ENCODE measurements at places on chromosomes 7 and 10.
A peak's percentile ranks its signal among the peaks of the same experiment; 100 is the strongest.

- no peak for DNase-seq
These were observed 651 bp upstream of the SKAP2 start for GRCh38 chr7:26865094-26865388.

GRCh38 chr7:31070991-31071644 lies 19.0 kb downstream of the ADCYAP1R1 start:
- DNase-seq = no peak

GRCh38 chr7:13742126-13742525 lies 247.3 kb downstream of the ETV1 start:
- DNase-seq = peak; percentile 78

- DNase-seq = no peak
These were observed 579.8 kb upstream of the FOXK1 start for GRCh38 chr7:4102231-4102841.

DNA sequence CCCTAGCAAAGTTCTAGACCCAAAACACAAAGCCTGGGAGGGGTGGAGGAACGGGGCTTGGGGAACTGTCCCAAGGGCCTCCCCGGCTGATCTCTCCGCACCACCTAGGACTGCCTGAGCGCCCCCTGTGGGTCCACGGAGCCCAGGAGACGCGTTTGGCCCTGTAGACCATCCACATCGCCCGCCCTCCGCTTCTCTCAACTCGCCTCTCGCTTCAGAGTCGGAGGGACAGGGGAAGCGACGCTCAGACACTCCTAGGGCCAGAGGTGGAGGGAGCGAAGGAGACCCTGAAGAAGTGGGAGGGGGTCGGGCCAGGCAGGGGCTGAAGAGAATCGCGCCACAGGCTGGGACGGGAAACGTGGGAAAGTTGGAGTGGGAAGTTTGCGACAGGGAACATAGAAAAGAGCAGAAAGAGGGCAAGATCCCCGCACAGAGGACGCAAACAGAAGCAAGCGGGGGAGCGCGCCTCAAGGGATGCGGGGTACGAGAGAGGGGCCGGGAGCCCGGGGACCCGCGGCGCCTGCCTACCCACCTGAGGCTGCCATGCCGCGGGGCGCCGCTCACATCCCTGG lies 378 bp downstream of the PIK3AP1 start:
- DNase-seq = no peak

DNA sequence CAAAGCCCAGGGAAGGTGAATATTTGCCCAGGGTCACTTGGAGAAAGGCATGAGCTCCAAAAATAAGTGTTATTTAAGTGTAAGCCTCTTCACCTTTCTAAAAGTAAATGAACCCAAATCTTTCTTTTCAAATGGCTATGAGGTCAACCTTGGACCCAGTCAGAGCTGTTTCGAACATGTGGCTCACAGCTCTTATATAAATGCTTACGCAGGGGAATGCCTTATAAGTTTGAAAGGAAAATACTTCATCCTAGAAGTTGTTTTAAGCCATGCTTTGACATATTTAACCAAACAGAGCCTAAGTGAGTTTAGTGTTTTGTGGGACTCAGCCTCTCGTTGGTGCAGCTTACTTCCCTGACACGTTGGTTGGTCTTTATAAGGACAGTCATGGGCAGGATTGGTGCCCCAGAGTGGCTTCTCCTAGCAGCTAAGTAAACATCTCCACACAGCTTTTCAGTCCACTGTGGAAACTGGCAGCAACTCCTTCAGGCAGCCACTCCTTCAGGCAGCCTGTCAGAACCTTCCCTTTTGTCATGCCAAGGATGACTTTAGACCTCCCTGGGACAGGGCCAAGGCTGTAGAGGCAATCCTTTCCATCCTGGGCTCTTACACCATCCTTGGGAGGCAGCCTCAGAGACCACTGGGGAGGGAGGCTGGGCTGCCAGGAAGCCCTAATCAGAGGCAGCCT lies 43.6 kb downstream of the MINDY4 start:
- DNase-seq = no peak

GRCh38 chr7:84792231-84792893 lies 394.5 kb downstream of the SEMA3D start:
- no peak for DNase-seq

DNA sequence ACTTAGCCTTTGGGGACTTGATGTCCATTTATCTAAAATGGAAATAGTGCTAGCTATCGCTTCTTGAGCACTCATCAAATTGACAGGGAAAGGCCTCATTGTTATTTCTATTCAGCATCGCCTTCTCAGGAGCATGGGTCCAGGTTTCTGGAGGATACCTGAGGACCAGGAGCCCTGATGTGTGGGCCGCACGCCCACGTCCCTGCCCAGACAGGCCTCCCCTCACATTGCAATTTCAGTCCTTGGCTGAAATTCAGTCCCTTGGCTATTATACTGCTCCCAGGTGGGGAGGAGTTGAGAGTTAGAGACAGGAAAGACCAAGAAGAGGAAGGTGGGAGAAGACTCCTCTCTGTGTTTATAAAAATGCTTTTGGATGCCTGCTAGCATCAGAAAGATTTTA lies 38.9 kb downstream of the GPRIN2 start:
- DNase-seq = no peak

DNA sequence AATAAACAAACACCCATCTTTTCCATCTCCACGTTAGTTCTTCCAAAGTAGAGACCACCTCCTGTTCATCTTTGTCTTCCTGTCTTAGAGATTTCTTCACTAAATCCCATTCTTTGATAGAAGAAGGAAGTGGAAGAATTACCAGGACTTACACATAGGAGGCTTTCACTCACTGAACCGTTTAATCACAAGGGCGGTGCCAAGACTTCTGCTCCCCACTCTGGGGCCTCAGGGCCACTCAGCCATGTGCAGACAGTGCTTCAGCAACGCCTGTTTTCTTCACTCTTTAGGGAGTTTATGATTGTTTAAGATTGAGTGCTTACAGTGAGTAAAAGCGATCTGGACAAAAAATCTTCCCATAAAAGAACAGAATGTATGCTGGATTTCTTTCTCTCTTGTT lies 63.9 kb upstream of the SORCS3 start:
- no peak for DNase-seq

DNA sequence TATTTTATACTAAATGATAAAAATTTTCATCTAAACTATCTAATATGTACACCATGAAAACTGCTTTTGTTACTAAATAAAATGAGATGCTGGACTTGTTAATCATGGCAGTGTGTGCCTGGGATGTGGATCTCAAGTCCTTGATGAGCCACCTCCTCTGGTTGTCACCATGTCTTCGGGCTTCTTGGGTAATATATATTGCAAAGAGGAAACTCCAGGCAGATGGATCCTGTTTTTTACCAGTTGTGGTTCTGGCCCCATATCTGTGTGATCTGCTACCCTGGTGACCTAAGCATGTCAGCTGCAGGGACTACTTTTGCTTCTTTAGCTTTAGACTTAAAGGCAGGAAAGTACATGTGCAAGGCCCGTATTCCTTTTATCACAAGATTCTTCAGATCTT lies 46.2 kb downstream of the TMEM60 start:
- no peak for DNase-seq

- peak; percentile 35 for DNase-seq
These were observed 196.0 kb downstream of the RNLS start for GRCh38 chr10:88386821-88387773.

- no peak for DNase-seq
These were observed 30.3 kb upstream of the HSPB1 start for GRCh38 chr7:76272142-76272541.

- DNase-seq = no peak
These were observed 97.9 kb upstream of the IKZF1 start for GRCh38 chr7:50206453-50207250.

GRCh38 chr10:24988831-24989640 lies 26.9 kb downstream of the ENKUR start:
- no peak for DNase-seq

DNA sequence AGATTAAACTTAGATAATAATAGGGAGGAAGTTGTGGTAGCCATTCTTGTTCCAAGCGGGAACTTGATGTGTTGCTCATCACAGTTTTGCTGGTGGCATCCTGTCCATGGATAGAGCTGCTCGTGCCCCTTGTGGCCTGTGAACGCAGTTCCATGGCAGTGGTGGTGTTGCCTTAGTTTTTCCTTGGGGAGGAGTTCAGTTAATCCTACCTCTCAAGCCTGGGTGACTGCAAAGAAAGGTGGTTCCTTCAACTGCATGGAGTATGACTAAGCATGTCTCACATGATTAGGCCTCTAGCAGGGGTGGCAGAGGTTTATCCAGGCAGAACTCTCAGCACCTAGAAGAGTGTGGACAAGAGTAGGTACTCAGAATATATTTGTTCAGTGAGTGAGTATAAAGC lies 99.7 kb downstream of the MAPK8 start:
- no peak for DNase-seq

DNA sequence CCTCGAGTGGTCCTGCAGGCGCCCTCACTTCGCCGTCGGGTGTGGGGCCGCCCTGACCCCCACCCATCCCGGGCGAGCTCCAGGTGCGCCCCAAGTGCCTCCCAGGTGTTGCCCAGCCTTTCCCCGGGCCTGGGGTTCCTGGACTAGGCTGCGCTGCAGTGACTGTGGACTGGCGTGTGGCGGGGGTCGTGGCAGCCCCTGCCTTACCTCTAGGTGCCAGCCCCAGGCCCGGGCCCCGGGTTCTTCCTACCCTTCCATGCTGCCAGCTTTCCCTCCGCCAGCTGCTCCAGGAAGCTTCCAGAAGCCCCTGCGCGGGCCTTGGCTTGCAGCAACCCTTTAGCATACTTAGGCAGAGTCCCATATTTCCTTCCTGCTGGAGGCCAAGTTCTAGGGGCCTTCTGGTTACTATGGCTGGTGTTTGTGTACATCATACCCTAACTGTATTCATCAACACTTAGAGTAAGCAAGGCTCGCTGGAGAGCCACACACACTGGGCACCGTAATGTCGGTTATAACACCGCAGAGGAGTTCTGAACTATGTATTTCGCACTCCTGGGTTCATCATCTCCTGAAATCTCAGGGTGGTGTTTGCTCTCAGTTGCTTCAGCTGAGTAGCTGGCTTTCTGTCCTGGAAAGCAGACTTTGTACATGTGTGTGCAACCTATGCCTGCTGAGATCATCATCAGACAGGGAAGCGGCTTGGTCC lies 471 bp downstream of the MGMT start:
- DNase-seq = no peak

DNA sequence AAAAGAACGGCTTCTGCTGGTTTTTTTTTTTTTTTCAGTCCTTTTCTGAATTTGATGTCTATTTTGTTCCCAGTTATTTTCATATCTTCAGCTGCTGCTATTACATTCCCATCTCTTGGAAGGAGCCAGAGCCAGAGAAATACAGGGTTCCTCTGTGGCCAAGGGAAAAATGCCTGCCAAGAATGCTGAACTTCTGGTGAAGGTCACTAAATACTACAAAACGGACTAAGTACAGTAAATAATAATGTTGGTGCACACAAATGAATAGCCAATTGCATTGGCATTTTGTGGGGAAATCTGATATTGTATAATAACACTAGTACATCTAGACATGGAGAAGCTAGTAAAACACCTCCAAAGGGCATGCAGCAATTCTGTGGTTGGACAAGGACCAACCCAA lies 56.3 kb upstream of the ZEB1 start:
- peak; percentile 67 for DNase-seq

DNA sequence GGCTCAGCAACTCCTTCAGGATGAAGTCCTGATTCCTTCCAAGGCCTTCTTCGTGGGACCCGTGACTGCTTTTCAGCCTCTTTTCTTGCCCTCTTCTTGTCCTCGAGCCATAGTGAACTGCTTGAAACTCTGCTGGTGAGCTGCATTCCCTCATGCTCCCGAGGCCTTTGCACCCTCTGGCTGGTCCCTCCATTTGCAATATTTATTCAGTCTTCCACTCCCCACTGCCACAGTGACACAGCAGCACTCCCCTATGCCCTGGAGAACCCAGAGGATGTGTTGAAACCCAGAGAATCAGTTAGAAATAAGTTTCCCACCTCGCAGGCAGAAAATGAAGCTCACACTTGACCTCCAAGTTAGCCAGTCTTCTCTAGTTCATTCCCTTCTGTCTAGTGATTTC lies 22.3 kb upstream of the GAD2 start:
- no peak for DNase-seq

GRCh38 chr10:94076325-94076841 lies 82.7 kb downstream of the PLCE1 start:
- no peak for DNase-seq

GRCh38 chr7:12809476-12809875 lies 122.0 kb downstream of the ARL4A start:
- DNase-seq = no peak

- DNase-seq = no peak
These were observed 880 bp downstream of the RAMP3 start for GRCh38 chr7:45158471-45158870.

DNA sequence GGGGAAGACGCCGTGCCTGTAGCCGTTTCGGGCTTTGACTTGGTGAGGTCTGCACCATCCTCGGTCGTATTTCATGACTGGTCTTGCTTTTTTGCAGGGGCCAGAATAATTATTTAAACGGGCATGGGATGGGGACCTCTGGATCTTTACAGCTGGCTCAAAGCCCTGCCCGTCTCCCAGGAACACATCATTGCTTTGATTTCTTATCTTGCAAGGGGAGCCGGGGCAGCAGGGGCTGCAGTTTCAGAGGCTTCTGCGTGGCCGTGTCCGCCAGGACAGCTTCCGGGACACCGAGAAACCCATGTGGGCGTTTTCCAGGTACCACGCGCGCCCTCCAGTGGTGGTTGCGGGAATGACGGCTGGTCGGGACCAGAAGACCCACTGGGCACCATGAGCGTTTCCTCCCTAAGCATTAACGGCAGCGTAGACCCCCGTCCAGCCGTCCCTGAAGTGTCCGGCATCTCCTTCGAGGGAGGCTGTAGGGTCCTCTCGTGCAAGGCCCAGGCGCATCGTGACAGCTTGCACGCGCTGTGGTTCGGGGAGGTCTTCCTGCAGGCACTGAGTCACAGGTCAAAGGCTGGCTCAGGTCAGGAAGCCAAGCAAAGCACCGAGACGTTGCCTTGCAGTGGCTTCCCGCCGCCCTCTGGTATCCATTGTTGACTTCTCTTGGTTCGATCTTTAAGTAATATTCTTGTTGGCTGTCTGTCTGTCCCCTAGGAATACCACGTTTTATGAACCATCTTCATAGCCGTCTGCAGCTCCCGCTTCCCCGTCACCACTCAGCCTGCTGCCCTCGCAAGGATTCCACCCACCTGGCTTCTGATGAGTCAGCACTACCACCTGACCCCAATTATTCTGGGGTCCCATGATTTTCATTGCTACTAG lies 16.2 kb upstream of the ZFAND2A start:
- no peak for DNase-seq

DNA sequence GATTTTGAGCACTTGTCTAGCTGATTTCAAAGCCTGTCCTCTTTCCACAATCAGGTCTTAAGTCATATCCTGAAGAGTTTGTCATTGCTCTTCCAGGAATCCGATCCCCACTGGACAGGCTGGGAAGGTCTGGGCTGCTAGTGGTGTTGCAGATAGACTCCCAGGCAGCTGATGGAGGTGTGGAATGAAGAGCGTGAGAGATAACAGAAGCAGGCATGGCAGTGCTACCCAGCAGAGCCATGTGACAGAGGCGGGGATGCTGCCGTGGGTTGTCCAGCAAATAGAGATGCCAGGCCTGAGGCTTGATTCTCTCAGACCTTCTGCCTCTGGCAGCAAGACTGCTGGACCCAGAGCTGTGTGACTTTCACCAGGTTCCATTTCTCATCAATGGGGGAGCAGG lies 116.5 kb upstream of the EEPD1 start:
- DNase-seq = no peak

GRCh38 chr7:6419310-6419773 lies 28.4 kb downstream of the DAGLB start:
- DNase-seq = no peak

Data from GM04504 (cell line).